Stimulated activated CD4-positive, alpha-beta T cell treated with anti-CD3 and anti-CD28 coated beads, Interleukin-15, amount 100 ng/mL, for 1 hour (primary cell): ENCODE measurements at places on chromosomes 1 and 21.

DNA sequence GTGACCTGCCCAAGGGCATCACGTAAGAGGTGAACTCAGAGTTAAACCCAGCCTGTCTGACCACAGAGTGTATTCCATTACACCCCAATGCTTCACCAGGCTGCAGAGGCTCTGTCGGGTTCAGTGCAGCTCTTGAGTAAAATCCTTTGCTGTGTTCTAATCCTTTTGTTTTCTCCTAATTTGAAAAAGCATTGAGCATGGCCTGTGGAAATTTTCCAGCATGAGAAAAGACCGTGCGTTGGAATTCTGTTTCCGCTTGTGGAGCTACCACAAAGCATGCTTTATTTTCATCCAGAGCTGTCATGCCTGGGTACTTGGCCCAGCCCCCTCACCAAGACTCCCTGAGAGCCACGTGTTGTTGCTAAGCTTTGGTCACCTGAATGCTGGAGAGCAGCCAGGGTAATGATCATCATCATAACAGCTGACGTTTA lies 317.6 kb downstream of the PRDM2 start:
- no peak for DNase-seq

DNA sequence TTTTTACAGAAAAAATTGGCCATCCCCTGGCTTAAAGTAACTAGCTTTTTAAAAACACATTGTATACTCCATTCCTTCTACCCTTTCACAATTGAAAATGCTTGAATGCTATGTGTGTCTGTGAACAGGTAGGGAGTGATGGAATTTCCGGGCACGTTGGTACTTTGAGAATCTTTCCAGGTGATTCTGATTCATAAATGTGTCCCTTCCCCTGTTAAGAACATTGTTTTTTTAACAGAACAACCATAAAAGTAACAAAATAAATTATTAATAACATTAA lies 57.4 kb upstream of the QSOX1 start:
- no peak for DNase-seq

- no peak for DNase-seq
These were observed 17.4 kb downstream of the HYI start for GRCh38 chr1:43436371-43436770.

GRCh38 chr1:224447251-224447650 lies 12.7 kb upstream of the WDR26 start:
- no peak for DNase-seq

DNA sequence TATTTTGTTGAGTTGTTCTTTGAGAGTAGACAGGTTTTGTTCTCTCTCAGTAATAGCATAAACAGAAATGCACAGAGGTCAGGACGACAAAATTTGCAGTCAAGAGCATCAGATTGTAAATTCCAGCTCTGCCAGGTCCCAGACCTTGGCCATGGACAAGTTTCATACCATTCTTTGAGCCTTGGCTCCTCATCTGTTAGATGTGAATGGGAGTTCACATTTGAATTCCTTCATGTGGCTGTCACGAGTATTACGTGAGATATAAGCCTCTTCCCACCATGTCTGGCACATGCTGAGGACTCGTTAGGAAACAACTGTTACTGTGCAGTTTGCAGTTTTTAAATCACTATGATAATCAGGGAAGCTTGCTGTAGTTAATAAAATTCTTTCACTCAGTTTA lies 93.2 kb upstream of the KCTD3 start:
- no peak for DNase-seq

GRCh38 chr1:192913683-192914082 lies 104.8 kb downstream of the RGS2 start:
- DNase-seq: no peak

GRCh38 chr1:56188221-56188620 lies 391.1 kb downstream of the PLPP3 start:
- no peak for DNase-seq

DNA sequence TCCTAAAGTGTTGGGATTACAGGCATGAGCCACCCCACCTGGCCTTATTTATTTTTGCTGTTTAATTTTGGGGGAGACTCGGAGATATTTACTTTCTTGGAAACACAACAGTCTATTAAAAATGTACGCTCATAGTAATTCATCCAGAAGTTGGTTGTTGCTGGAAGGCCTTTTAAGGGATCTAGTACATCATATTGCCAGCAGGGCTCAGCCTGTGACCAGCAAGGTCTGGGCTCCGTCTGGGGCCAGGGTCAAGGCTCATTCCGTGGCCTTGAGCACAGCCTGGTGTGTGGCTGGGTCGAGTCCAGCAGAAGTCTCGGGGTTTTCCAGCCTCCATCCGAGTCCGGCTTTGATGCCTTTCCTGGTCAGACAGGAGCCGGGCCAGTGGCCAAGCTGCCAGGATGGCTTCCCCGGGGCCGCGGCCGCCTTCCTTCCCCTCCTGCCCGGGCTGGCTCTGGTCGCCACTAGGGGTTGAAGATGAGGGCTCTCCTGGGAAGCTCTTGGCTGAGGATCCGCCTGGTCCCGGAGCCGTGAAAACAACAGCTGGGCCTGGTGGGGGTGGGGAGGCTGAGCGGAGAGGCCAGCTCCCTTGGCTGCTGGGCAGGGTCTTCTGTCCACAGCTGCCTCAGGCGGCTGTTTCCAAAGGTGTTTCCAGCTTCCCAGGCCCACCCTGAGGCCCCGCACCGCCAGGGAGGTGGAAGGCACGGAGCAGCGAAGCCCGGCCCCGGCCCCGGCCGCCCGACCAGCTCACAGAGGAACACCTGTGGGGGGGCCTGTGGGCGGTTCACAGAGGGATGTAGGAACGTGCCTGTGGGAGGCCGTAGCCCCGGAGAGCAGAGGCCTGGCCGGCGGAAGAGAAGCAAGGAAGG lies 5.1 kb upstream of the VWA1 start:
- DNase-seq: no peak

DNA sequence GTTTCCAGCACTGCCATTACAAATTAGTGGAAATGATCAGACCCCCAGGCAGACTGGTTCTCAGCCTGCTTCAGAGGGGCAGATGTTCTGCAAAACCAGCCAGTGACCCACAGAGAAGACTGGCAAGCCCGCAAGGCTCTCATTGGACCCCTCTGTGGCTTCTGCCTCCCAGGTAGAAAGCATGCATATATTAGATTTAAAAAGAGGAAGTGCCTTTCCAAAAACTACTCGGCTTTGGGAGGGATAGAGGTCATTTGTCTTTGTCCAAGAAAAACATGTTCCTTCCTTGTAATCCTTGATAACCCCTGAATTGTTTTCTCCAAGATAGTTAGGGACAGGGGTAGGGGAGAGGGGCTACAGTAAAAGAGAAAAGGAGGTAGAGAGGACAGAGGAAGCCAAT lies 11.8 kb downstream of the HIVEP3 start:
- no peak for DNase-seq

DNA sequence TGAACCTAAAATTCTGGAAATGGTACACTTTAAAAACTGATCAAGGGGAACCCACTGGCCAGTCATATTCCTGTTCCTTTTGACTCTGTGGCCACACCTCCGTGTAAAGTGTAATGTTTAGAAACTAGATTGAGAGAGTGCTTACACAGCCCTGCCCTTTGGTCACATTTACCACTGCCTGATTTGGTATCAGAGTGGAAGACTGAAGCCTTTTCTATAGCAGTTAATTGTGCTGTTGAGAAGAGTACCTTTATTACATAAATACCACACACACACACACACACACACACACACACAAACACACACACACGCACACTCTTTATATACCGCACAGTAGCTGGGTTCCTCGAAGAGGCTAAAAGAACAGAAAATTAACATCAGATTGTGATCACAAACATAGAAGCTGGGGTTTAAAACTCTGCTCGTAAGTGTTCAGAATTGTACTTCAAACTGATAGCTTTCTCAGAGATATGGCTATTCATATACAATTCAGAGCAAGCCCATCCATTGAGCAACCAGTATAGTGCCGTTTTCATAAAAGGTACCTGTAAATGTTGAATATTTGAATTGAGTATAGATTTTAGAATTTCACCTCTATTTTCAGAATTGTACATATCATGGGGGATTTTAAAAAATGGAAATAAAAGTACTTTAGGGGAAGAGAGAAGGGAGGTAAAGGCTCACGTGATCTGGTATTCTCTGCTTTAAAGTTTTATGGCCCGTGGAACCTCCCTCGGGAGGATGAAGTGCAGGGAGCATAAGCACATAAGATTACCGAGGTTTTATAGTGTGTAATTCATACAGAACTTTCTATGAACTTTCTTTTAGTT lies 37.5 kb downstream of the CAMTA1 start:
- no peak for DNase-seq

GRCh38 chr1:2595812-2596529 lies 9.4 kb downstream of the PRXL2B start:
- no peak for DNase-seq

DNA sequence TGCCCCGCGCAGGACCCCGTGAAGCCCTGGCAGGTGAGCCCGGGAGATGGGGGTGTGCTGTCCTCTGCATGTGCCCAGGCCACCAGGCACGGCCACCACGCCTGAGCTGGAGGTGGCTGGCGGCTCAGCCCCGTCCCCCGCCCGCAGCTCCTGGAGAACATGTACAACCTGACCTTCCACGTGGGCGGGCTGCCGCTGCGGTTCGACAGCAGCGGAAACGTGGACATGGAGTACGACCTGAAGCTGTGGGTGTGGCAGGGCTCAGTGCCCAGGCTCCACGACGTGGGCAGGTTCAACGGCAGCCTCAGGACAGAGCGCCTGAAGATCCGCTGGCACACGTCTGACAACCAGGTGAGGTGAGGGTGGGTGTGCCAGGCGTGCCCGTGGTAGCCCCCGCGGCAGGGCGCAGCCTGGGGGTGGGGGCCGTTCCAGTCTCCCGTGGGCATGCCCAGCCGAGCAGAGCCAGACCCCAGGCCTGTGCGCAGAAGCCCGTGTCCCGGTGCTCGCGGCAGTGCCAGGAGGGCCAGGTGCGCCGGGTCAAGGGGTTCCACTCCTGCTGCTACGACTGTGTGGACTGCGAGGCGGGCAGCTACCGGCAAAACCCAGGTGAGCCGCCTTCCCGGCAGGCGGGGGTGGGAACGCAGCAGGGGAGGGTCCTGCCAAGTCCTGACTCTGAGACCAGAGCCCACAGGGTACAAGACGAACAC lies 1.8 kb downstream of the TAS1R3 start:
- DNase-seq: no peak

GRCh38 chr1:35714921-35715567 lies 3.6 kb downstream of the C1orf216 start:
- no peak for DNase-seq

DNA sequence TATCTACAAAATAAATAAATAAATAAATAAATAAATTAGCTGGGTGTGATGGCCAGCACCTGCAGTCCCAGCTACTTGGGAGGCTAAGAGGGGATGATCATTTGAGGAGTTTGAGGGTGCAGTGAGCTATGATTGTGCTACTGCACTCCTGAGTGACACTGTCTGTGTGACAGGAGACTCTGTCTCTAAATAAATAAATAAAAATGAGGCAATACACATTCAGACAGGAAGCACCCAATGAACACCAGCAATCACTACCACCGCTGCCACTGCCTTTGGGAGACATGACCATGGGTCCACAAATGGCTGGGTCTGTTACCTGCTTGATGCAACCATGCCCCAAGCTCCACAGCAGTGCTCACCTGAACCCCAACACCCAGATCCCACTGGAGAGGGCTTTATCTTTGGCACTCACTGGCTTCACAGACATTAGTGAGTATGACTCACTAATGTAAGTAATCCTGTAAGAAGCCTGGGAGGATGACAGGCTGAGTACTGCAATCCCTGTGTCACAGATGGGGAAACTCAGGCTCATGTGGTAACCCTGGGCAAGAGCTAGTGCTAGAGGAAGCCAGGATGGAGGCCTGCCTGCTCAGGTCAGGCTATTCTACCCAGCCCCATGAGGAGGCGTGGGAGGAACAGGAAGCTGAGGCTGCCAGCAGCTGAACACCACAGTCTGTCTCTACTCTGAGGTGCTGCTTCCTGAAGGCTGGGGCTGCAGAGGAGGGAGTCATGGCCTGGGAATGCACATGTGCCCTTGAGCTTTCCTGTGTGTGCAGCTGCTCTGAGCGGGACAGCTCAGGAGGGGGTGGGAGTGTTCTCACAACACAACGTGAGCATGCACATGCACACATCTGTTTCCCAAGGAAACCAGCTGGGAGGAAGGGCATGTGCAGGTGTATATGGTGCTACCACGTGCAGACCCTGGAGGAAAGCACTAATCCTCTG lies 43.0 kb downstream of the SLC9A1 start:
- DNase-seq: peak; percentile 28

DNA sequence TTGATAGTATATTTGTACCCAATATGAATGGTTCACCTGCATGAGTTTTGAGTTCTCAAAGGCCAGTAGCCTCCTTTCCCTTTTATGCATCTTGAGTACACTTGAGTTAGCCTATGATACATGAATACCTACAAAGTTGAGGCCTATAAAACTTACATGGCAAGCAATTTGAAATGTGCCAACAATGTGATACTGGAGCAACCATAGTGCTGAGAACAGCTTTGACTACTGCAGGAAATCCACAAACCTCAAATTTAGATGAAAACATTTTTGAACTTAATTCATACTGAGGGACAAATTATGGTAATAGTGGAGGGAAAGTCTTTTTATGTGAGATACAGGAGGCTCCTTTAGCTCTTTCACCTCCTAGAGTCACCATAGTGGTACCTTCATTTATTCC lies 37.4 kb downstream of the LEPR start:
- no peak for DNase-seq

DNA sequence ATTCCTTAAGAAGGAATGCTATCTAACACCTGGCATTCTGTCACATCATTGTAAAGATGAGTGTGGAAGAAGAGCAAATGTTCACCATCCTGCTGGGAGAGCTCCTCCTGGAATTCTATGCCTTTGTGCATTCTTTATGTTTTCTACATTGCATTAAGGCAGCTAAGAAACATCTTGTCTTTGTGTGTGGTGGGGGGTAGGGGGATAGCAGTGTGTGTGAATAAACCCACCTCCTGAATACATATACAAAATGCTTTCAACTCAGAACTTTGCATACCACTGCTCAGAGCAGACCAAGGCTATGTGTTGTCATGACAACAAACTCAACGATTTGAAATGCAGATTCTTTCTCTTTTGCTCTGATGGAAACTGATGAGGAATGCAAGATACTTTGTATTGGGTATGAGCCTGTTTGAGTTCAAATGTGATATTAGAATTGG lies 193.6 kb upstream of the KAZN start:
- no peak for DNase-seq

DNA sequence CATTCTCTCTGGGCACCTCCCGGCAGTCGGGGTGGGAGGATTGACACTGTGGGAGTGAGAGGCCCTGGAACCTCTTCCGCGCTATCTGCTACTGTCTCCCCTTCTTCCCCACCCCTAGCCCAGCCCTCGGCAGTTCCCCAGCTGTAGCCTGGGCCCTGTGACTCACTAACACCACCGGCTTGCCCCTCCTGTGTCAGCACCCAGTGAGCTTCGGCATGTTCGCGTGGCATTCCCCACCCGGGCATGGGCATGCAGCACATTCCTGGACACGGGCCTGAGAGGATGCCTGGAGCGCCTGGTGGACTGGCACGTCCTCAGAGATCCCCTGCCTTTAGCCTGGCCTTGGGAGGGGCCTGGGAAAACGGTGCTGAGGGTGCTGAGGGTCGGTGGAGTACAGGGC lies 1.3 kb downstream of the CDK18 start:
- DNase-seq: no peak

GRCh38 chr1:154329152-154329521 lies 3.8 kb downstream of the ATP8B2 start:
- no peak for DNase-seq

DNA sequence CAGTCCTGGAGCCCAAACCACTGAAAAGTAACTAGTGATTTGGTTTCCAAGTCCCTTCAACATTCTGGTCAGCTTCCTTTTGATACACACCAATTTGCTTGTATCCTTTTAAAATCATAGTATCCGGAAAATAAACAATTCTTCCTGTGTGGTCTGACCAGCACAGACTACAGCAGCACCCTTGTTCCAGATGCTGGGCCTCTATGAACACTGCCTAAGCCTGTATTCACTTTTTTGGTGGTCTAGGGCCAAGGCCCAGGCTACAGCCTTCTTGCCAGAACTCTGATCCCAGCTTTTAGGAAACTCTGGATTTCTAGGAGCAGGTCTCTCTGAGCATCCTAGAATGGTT lies 801 bp upstream of the DDAH1 start:
- DNase-seq: no peak
